ENCODE measurements at places on chromosomes 12 and 14.

DNA sequence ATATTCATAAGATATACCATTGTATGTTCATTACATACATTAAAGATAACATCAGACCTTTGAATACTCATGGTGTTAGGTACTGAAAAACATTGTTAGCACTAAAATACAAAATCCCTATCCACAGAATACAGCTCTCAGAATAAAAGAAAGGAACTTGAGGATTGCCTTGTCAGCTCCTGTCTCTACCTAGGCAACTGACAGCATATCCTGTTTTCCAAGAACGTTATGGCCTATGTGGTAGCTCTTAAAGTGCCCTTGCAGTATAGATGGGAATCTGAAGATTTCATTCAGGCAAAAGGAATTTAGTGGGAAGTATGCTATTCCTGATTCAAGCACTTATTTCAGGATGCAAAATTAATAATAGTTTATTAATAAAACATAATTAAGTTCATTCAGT lies 1.8 kb upstream of the PPP1R12A start:
- no peak for DNase-seq

- DNase-seq, result no peak
These were observed 24.8 kb downstream of the PELI2 start for GRCh38 chr14:56143025-56143424.

DNA sequence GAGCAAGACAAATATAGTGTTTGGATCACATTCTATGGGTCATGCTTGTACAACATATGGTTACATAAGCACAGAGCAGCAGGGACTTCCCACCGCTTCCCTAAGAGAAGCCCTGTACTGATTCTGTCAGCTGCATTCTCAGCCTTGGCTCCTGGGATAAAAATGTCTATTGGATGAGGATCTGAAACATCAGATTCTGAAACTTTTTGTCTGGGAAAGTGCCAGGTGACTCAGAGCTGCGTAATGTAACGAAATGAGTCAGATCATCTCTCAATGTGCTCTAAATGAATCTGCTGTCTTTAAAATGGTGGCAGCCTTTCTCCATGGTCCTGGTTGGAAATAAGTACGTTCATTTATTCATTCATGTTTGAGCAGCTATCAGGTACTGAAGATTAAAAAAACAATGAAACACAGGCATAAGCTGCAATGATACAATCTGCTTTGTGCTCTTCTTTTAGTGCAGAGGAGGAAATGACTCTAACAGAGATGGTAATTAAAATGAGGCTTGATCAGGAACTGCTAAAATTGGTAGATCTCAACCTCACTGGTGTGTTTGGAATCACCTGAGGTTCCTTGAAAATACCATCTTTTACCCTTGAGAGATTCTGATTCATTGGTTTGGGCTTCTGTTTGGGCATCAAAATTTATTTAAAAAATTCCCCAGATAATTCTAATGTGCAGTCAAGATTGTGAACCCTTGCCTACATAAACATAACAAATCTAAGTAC lies 99.1 kb upstream of the NAP1L1 start:
- DNase-seq, result no peak

DNA sequence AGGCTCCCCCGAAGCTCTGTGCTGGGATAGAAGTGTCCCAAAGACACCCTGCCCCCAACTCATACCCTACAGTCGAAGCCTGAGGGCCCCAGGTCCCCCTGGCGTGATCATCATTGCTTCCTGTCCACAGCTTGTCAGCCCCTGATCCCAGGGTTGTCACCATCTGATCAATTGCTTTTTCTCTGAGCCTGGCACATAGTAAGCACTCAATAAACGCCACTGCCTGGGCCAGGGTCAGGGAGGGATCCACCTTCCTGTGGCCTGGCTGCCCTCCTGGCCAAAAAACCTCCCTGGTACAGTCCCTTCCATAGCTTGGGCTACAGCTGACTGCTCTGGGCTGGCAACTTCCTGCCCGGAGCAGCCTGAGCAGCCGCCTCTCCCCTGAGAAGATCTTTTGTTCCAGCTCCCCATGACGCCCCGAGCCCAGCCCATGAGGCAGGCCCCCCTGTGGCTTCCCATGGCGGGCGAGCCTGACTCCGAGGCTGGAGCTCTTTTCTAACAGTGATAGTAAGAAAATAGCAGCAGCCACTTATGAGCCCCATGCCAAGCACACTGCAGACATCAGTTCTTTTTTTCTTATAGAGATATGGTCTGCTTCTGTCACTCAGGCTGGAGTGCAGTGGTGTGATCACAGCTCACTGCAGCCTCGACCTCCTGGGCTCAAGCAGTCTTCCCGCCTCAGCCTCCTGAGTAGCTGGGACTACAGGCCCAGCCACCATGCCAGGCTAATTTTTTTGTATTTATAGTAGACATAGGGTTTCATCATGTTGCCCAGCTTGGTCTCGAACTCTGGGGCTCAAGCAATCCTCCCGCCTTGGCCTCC lies 6.5 kb downstream of the SH2B3 start:
- no peak for DNase-seq

GRCh38 chr12:4810219-4810671 lies 90.0 kb downstream of the GALNT8 start:
- DNase-seq, result no peak

DNA sequence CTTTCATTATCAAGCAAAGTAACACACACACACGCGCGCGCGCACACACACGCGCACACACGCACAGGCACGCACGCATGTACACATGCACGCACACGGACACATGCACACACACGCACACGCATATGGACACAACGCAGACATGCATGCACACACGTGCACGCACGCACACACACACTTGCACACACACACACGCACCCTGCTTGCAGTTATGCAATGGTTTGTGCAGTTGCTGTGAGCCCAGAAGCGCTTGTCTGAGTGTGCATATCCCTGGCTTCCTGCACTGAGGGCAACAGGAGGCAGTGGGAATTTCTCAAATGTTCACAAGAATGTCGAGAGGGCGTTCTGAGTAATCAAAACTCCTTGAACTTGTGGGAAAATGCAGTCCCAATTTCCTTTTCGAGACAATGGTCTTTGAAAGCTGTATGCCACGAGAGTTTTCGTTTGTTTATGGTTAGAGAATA lies 41.6 kb downstream of the NFKBIA start:
- no peak for DNase-seq

DNA sequence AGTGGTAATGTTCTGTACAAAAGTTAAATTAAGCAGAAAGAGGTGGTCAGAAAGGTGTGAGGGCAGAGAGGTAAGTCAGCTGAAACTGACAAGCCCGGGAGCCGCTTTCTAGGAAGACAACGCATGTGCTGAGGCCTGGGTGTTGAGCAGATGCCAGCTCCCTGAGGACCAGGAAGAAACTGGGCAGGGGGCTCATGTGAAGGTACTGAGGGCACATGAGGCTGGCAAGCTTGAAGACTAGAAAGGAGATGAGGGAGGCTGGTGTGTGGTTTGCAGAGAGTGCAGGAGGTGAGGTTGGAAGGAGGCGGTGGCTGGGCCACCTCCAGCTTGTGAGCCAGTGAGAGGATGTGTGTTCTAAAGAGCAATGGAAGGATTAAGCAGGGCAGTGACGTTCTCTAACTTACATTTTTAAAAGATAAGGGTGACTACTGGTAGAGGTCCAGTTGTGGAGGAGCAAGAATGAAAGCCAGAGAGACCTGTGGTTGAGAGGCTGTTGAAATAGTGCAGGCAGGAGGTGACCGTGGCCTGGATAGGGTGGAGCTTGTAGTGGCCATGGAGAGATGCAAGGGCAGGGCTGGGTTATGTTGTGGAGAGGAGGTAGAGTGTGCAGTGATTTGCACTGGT lies 29.1 kb downstream of the ZNF664 start:
- DNase-seq, result no peak

- DNase-seq, result peak; percentile 55
These were observed 165.0 kb downstream of the GRIN2B start for GRCh38 chr12:13816394-13816793.

GRCh38 chr12:30806989-30807694 lies 52.4 kb upstream of the CAPRIN2 start:
- peak; percentile 45 for DNase-seq

- no peak for DNase-seq
These were observed 323.8 kb downstream of the RAD51B start for GRCh38 chr14:68143341-68143841.

DNA sequence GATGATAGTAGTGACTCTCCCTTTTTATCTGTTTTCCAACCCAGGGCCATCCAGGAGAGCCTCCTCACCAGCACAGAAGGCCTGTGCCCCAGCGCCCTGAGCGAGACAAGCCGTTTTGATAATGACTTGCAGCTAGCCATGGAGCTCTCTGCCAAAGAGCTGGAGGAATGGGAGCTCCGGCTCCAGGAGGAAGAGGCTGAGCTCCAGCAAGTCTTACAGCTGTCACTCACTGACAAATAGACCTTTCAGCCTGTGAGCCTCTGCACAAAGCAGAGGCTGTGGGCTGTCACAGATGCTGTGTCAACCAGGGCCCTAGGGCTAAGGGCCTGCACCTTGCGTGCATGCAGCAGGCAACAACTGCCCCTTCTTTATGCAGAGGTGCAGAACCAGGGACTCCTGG lies 11.0 kb downstream of the C12orf76 start:
- no peak for DNase-seq

DNA sequence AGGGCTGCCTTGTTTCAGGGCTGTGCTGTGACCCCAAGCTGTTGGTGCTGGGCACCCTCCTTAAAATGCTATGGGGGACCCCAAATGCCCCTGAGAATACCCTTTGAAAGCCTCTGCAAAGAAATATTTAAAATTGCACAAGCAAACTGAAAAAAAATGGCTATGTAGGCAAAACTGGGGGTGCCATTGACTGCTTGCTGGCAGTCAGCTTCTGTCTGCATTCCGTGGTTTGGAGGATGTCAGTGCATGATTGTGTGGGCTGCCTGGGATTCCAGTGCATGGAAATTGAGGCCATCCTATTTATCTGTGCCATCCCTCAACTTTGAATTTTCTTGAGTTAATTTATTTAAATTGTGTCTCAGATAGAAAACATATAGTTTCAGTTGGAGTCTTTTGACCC lies 113.7 kb upstream of the RTL1 start:
- DNase-seq, result no peak

All from spinal cord (tissue), 10 donors.